ENCODE measurements at places on chromosomes 2 and 18. TPM values are rescaled to one million over a fixed set of nuclear protein-coding genes. Genes with fewer than 3 reads are reported as not detected.

The NEURL3 gene
- total RNA-seq, result 0.87 TPM

The ASTL gene
- 2.4 TPM for total RNA-seq

The ABCB11 gene
- not detected for total RNA-seq

DNA sequence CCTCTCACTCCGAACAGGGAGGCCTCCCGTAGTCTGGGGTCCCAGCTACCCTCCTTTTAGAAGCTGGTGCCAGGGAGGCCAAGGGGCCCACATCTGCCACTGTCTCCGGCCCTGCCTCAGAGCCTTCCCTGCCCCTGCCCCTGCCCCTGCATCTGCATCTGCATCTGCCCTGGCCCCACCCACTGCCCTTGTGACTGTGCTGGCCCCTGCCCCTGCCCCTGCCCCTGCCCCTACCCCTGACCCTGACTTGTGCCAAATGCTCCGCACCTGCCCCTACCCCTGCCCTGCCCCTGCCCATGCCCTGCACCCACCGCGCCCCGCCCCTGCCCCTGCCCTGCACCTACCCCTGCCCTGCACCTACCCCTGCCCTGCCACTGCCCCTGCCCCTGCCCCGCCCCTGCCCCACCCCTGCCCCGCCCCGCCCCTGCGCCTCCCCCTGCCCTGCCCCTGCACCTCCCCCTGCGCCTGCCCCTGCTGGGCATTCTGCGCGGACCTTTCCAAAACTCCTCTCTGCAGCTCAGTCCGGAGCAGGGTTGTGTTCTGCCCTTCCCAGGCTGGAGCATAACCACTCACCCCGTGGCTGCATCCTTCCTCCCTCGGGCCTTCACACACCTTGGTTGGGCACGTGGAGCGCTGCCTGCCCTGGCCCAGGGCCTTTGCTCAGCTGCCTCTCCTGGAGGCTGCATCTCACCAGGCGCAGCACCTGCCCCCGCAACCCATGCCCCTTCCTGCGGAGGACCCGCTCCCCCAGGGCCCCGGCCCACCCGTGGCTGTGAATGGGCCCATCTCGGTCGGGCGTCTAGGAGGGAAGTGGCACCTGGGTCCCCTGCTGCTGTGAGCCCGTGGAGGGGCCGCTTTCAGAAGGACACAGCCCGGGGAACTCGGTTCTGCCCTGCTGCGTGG is 5.4 kb downstream of the SNTG2 start:
- H3K36me3 ChIP-seq, result no peaks in the 10 kb centered on the region
- no peak overlapping the region for H3K4me3 ChIP-seq
- DNase-seq, result no peak
- peaks cover 21% of the 10 kb centered on the region for H3K27me3 ChIP-seq
- H3K27ac ChIP-seq, result no peak overlapping the region

- DNase-seq, result no peak
- no peak overlapping the region for H3K4me3 ChIP-seq
- no peak overlapping the region for H3K27ac ChIP-seq
- peaks cover 12% of the 10 kb centered on the region for H3K4me1 ChIP-seq
- peaks cover 39% of the 10 kb centered on the region for H3K27me3 ChIP-seq
- H3K36me3 ChIP-seq, result no peaks in the 10 kb centered on the region
Observed at GRCh38 chr2:38105922-38106321, 30.0 kb upstream of the CYP1B1 start.

DNA sequence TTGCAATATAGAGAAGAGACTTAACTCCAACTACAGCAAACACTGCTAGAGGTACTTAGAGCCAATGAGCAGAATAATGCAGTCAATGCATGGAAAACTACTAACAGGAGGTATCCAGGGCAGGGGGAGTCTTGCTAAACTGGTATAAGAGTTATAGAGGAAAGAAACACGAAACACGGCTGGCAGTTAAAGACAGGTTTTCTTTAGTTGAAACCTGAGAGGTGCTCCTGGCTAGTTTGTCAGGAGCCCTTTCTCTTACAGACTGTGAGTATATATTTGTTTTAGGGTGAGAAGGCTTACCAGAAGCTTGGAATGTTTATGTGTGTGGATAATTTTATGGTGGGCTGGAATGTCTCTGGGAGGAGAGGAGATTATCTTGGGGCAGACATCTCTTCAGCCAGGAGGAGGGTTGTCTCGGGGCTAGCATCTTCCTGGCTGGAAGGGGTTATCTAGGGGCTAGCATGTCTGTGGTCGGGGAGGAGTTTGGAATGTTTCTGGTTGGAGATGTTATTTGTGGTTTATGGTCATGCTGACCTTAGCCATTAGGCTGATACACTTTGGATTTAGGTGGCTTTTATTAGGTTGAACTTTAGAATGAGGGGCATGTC is 1048.8 kb downstream of the DPP10 start:
- no peak for DNase-seq
- no peak overlapping the region for H3K4me3 ChIP-seq
- no peak overlapping the region for H3K27ac ChIP-seq
- no peaks in the 10 kb centered on the region for H3K4me1 ChIP-seq
- H3K36me3 ChIP-seq, result no peaks in the 10 kb centered on the region

DNA sequence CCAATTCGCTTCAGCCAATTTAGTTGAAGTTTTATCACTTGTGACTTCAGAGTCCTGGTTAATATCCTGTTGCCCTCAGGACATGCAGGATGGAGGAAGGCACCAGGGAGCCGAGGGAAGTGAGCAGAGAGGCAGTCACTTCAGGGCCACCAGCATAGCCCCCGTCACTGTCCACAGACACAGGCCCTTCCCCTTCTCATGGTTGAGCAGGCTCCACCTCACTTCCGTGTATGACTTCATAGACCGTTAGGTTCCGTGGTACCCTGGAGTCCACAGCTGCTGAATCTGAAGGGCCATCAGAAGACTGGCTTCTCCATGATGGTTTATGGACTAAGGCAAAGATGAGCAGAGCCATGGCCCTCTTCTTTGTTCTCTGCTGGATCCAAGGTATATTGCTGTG is at the start of gene C2orf92:
TSS of gene C2orf92 (plus strand) at position 266 of the 400 bp plus-strand sequence. CDS start at position 342, 76 bp downstream.
- peaks cover 20% of the 10 kb centered on the region for H3K4me1 ChIP-seq
- no peak for DNase-seq
- H3K4me3 ChIP-seq, result no peak within 1 kb of the TSS
- H3K27me3 ChIP-seq, result no peaks in the 10 kb centered on the region

DNA sequence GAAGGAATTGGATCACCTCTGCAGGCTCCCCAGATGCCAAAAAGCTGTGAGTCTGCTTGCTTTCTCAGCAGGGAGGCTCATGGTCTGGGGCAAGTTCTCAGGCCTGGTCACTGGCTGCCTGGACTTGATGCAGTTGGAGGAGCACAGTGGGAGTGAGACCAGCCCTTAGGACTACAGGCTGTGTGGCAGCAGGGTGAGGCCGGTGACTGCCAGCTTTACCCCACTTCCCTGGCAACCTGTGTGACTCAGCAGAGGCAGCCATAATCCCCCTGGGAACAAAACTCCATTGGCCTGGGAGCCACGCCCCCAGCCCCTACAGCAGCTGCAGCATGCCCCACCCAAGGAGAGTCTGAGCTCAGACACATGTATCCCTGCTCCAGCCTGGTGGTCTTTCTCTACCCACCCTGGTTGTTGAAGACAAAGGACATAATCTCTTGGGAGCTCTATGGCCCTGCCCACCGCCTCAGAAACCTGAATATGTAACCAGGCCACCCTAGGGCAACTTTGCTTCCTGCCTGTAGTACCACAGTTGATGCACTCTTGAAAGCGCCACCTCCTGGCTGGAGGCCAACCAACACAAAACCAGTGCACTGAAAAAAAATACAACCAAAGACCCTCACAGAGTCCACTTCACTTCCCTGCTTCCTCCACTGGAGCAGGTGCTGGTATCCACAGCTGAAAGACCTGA is 106.8 kb upstream of the SPATS2L start:
- DNase-seq, result peak; percentile 12
- no peaks in the 10 kb centered on the region for H3K4me1 ChIP-seq
- no peak overlapping the region for H3K4me3 ChIP-seq
- no peaks in the 10 kb centered on the region for H3K36me3 ChIP-seq
- peaks cover 4% of the 10 kb centered on the region for H3K27me3 ChIP-seq

GRCh38 chr18:50027996-50028395 is 167.0 kb downstream of the MYO5B start:
- no peaks in the 10 kb centered on the region for H3K4me1 ChIP-seq
- H3K27me3 ChIP-seq, result peaks cover 13% of the 10 kb centered on the region
- no peak overlapping the region for H3K27ac ChIP-seq
- no peaks in the 10 kb centered on the region for H3K36me3 ChIP-seq
- no peak for DNase-seq
- no peak overlapping the region for H3K4me3 ChIP-seq

- H3K27me3 ChIP-seq, result no peaks in the 10 kb centered on the region
- H3K4me1 ChIP-seq, result no peaks in the 10 kb centered on the region
- no peak for DNase-seq
- no peaks in the 10 kb centered on the region for H3K36me3 ChIP-seq
- no peak overlapping the region for H3K27ac ChIP-seq
Observed at GRCh38 chr2:214264171-214264570, 146.7 kb upstream of the VWC2L start.

DNA sequence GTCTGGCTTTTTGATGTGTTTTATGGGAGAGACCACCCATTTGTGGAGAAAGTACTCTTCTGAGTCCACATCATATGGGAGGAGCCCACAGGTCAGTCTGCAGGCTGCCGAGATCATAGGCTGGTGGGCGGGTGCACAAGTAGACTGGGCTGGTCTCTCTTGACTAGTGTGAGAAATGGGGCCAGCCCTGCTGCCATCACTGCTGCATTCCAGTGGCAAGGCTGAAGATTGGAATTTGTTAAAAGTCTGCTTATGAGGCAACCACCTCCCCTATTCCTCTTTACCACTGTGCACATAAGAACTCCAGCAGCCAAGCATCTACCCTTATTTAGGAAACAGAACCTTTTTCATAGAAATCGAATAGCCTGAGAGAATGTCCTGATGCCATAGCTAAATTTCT is 200.7 kb downstream of the DIS3L2 start:
- no peak for DNase-seq
- H3K36me3 ChIP-seq, result peaks cover 21% of the 10 kb centered on the region
- no peak overlapping the region for H3K27ac ChIP-seq
- no peak overlapping the region for H3K4me3 ChIP-seq
- no peaks in the 10 kb centered on the region for H3K27me3 ChIP-seq
- H3K4me1 ChIP-seq, result no peaks in the 10 kb centered on the region

GRCh38 chr2:177147093-177147694 is 65.4 kb upstream of the HNRNPA3 start:
- no peaks in the 10 kb centered on the region for H3K36me3 ChIP-seq
- no peak overlapping the region for H3K4me3 ChIP-seq
- no peak for DNase-seq
- peaks cover 12% of the 10 kb centered on the region for H3K4me1 ChIP-seq

- H3K4me1 ChIP-seq, result peaks cover 32% of the 10 kb centered on the region
- no peaks in the 10 kb centered on the region for H3K27me3 ChIP-seq
- DNase-seq, result no peak
- H3K27ac ChIP-seq, result no peak overlapping the region
- H3K4me3 ChIP-seq, result no peak overlapping the region
- peaks cover 3% of the 10 kb centered on the region for H3K36me3 ChIP-seq
Observed at GRCh38 chr2:27701676-27702075, 38.0 kb downstream of the SLC4A1AP start.

DNA sequence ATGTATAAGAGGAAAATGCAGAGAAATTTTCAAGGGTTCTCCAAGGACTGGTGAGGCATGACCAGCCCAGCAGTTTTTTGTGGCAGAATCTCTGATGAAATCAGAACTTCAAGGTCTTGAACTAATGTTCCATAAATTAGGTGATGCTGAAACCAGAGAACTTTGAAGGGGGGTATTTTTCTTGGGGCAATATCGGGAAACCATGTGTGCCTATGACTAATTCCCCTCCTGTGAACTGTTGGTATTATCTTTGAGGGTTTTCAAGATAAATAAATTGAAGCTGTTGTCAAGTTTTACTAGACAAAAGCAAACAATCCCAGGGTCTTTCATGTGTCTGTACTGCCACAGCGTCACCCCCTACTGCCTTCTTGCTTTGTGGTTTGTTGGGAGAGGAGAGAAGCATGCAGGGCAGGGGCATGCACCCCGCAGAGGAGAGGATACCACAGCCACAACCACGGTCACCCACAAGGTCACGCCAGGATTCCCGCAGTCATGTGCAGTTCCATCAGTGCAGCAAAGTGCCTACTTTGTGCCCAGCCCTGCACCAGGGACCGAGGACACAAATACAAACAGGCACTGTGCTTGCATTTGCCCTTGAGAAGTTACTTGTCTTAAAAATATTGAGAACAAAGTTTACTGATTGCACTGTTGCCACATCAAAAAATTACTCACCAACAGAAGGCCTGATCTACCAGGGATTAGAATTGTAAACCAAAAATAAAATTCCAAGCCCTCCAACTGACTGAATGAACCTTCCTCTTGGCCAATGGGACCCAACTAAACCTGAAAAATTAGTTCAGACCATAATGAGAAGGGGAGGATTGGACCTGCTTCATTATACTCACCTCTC is 413.3 kb upstream of the TRIB2 start:
- no peak overlapping the region for H3K4me3 ChIP-seq
- DNase-seq, result peak; percentile 27
- no peak overlapping the region for H3K27ac ChIP-seq
- H3K4me1 ChIP-seq, result peaks cover 28% of the 10 kb centered on the region
- H3K36me3 ChIP-seq, result no peaks in the 10 kb centered on the region
- no peaks in the 10 kb centered on the region for H3K27me3 ChIP-seq

GRCh38 chr2:16117021-16117700 is 176.8 kb downstream of the MYCN start:
- no peaks in the 10 kb centered on the region for H3K27me3 ChIP-seq
- no peaks in the 10 kb centered on the region for H3K36me3 ChIP-seq
- no peak overlapping the region for H3K27ac ChIP-seq
- no peaks in the 10 kb centered on the region for H3K4me1 ChIP-seq

GRCh38 chr2:224802407-224802806 is 86.2 kb upstream of the CCDC195 start:
- H3K27me3 ChIP-seq, result no peaks in the 10 kb centered on the region
- H3K36me3 ChIP-seq, result peaks cover 60% of the 10 kb centered on the region

GRCh38 chr2:143402451-143402850 is 273.2 kb downstream of the ARHGAP15 start:
- no peaks in the 10 kb centered on the region for H3K27me3 ChIP-seq
- DNase-seq, result no peak
- H3K4me3 ChIP-seq, result no peak overlapping the region
- peaks cover 58% of the 10 kb centered on the region for H3K4me1 ChIP-seq

GRCh38 chr2:14720319-14720718 is 87.8 kb downstream of the LRATD1 start:
- H3K4me3 ChIP-seq, result no peak overlapping the region
- no peaks in the 10 kb centered on the region for H3K4me1 ChIP-seq
- no peaks in the 10 kb centered on the region for H3K36me3 ChIP-seq
- no peak for DNase-seq
- no peaks in the 10 kb centered on the region for H3K27me3 ChIP-seq

GRCh38 chr2:175518206-175518605 is 336.7 kb upstream of the ATP5MC3 start:
- H3K4me1 ChIP-seq, result no peaks in the 10 kb centered on the region
- no peaks in the 10 kb centered on the region for H3K27me3 ChIP-seq
- H3K36me3 ChIP-seq, result no peaks in the 10 kb centered on the region
- no peak for DNase-seq
- H3K4me3 ChIP-seq, result no peak overlapping the region

GRCh38 chr2:36461039-36461681 is 105.6 kb downstream of the CRIM1 start:
- H3K27me3 ChIP-seq, result no peaks in the 10 kb centered on the region
- H3K4me1 ChIP-seq, result no peaks in the 10 kb centered on the region
- H3K36me3 ChIP-seq, result no peaks in the 10 kb centered on the region
